ENCODE measurements at places on chromosomes 2 and 18.

GRCh38 chr2:62369541-62370202, 136.3 kb downstream of the TMEM17 start:
- DNase-seq, result no peak

GRCh38 chr2:119126650-119127049, 31.9 kb downstream of the C1QL2 start:
- DNase-seq, result no peak

DNA sequence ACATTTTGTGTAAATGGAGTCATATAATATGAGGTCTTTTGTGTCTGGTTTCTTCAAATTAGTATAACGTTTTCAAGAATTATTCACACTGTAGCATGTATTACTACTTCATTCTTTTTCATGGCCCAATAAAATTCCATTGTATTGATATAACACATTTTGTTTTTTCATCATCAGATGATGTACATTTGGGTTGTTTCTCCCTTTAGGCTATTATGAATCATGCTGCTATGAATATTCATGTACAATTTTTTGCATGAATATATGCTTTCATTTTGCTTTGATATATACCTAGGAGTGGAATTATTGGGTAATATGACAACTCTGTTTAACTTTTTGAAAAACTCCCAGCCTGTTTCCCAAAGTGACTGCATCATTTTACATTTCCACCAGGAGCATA, 220.2 kb downstream of the NR4A2 start:
- DNase-seq, result no peak

DNA sequence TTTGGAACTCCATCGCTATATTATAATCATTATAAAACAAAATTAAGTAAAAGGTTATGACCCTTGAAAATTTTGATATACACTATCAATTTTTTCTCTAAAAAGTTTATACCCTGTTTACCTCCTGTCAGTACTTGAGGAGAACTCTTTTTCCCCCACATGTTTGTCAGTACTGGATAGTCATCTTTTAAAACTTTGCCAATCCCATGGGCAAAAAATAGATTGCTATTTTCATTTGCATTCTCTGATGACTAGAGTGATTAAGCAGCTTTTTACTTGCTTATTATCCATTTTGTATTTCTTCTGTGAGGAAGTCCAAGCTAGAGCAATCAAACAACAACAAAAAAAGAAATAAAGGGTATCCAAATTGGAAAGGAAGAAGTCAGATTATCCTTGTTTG, 76.4 kb downstream of the DGKD start:
- DNase-seq, result no peak

DNA sequence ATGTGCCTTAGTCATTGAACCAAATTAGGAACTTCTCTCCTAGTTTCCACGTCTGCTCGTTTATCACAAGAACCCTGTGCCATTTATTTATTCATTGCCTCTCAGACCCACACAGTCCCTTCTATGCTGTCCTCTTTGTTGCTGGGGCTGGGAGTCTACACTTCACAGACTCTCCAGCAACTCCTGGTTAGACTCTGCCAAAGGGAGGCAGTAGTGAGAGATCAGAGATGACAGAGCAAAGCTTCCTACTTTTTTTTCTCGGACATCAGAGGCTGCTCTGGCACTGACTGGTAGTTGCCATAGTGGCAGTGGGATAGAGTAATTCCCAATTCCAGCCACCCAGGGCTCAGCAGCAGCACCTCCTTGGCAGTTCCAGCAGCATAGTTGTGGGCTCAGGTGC, 277.5 kb downstream of the BCL11A start:
- DNase-seq, result no peak

GRCh38 chr2:96913398-96914202, 43.7 kb upstream of the SEMA4C start:
- DNase-seq, result peak; percentile 11

DNA sequence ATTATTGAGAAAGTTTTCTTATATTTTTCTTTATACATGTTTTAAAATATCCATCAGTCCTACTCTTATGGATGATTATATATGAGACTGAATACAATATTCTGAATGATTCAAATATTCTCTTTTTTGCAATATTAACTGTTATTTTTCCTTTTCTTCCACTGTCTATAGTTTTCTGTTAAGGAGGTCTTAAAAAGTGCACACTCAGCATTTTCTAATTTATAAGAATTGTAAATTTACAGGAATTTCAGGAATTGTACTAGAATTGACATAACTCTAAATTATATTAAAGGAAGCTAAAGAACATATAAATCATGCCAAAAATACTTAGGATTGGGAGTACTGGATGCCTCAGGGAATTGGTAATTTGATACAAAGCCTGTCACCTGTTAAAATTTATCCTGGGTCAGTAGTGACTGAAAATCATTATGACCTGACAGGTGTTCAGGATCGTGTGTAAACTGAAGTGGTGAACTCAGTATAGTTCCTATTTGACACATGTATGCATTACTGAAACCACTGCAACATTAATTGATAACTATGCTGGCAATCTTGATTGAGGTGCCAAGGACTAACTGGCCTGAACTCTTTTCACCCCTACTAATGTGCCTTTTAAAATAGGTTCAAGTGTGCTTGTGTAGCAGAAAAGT, 30.4 kb downstream of the MSTN start:
- DNase-seq, result no peak

DNA sequence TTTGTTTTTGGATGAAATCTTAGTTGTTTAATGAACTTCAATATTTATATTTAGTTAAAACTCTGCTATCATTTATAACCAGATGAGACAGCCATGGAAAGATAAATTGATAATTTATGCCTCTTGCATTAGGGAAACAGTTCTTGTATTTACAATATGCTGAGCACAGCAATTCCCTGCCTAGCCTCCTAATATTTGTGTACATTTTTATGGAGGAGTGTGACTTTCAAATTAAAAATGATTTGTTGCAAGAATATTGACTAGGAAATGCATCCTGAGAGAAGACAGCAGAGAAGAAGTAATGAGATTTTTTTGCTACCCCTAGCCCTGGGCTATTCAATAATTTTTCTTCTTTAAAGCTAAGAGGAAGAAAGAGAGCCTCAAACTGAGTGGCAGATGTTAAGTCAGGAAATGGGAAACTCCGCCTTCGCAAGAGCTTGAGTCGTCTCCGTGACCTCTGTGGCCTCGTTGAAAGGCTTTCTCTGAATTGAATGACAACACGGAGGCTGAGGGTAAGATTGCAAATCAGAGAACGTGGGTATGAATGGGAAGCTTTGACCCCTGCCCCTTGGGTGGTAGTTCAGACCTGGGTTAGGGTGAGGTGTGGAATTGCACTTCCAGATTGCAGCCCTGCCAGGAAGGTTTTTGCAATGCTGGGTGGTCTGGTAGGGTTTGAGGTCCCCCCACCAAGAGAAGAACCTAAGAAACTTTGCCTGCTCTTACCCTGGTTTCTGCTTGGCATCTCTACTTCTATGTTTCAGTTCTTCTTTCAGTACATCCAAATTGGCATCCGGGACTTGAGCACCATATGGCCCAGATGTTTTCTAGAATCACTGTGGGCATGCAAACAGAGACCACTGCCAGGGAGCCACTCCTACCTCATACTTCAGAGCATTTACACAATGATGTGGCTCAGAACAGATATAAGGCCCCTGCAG, 210.3 kb upstream of the RBMS1 start:
- no peak for DNase-seq

DNA sequence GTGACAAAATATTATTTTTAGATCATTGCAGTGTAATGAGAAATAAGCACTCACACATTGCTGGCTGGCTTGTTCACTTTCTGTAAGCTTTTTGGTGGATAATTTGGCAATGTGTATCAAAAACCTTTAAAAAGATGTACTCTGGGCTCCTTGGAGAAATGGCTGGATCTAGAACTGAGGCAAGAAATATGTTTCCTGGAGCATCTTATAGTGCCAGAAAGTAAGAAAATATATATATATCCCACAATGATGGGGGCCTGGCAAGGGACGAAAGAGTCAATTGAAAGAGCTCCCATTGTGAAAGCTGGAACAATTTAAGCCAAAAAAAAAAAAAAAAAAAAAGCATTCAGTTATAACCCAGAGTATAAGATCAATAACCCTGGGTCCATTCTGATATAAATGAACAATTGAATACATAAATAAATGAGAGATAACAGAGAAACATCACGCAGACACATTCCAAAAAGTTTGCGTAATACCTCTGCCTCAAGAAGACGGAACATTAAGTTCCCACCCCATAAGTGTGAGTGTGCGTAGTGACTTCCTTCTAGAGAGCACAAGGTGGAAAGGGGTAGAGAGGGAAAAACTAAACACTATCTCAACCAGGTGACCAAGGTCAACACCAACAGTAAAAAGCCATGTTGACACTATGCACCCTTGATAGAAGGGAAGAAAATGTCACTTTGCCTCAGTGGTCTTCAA, 77.5 kb downstream of the BIN1 start:
- no peak for DNase-seq

- DNase-seq, result no peak
Observed at GRCh38 chr2:237291138-237291792, 122.7 kb downstream of the COL6A3 start.

- DNase-seq, result no peak
Observed at GRCh38 chr18:67766930-67767329, 250.4 kb upstream of the DSEL start.

- DNase-seq, result no peak
Observed at GRCh38 chr2:53527056-53527455, 240.5 kb upstream of the CHAC2 start.

DNA sequence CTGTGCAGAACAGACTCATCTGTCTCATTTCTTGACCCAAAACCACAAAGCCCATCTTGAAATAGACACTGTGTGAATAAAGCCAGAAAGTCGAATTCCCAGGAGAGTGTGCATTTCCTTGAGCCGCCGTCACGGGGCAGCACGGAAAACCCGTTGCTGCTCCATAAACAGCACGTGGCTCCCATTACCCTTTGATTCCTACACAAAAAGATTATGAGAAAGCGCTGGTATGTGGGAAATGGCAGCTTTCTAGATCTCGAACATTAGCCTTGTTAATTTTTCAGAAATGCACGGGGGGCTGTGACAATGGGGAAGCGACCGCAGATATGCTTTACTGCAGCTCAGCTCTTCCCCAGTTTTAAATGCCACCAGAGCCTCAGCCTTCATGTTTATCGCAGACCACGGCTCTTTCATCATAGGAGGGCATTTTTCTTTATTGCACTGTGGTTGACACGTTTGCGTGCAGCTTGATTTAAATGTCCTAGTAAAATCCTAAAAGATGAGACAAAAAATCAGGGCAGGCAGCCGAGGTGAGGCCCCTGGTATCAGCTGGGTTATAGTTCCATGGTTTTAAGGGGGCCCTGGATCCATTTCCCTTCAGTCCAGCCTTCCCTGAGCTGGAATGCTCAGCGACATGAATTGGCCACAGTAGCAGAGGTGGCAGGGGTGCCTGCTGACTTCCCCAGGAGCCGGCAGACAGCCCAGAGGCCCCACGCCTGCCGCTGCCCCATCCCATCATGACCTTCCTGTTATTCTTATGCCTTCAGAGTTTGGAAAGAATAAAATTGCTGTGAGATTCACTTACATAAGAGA, 249.3 kb downstream of the NDUFA10 start:
- DNase-seq, result no peak

GRCh38 chr18:28794459-28795245, 617.7 kb upstream of the CDH2 start:
- DNase-seq, result no peak

- no peak for DNase-seq
Observed at GRCh38 chr2:85926931-85927661, 38.3 kb upstream of the ST3GAL5 start.

DNA sequence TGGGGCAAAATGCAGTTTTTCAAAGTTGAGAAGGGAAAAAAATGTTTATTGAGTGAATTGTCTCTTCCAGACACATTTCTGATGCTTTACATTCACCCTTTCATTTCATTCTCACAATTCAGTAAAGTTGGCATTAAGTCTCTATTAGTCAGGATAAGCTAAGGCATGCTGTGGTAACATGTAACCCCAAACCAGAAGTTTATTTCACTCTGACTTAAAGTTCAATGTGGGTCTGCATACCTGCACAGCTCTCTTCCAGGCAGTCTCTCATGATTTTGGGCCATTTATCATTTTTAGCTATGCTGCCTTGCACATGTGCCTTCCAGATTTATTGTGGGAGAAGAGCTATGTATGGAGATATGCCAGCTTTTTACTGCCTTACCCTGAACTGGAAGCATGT, 48.0 kb downstream of the DDX18 start:
- no peak for DNase-seq

DNA sequence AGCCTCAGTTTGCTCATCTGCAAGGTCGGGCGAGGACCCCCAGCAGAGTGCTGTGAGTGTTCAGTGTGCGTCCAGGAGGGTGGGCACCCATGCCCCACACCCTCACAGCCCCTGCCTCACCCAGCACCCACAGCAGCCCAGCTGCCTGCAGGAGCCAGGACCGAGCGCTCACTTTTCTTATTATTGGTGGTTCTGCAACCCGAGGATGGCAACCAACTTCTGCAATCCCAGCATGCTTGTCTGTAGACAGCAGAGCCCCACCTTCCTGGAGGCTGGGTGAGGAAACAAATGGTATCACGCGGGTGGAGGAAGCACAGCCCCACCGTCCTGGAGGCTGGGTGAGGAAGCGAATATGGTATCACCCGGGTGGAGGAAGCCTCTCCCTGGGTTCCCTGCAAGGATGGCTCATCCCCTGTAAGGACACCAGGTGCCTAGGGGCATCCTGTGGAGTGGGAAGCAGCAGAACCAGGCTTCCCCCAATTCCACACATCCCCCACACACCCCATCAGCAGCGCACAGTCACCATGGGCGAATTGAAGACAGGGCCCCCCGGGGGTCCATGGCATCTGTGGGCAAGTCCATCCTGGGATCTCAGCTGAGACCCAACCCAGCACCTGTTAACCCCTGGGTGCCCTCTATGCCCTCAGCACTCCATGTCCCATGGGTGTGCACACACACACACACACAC, 220.5 kb upstream of the RAB6C start:
- no peak for DNase-seq

- DNase-seq, result no peak
Observed at GRCh38 chr2:8058652-8059051, 623.2 kb upstream of the ID2 start.

DNA sequence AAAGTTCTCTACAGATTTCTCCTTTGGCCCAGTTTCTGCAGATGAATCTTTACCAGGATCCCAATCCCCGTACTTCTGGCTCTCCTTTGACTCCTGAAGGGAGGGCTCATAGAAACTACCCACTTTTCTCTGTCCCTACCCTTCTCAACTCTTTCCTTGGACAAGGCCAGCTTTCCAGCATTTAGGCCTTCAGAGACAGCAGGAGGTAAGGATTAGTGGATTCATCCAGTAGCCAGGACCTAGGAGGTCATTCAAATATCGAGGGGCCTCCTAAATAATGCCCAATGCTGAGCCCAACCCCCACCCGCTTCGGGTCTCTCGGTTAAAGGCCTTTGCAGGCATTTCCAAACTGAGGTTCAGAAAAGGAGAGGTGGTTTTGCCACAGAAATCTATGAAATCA, 4.8 kb upstream of the ZNF532 start:
- no peak for DNase-seq

- no peak for DNase-seq
Observed at GRCh38 chr18:80159713-80160636, 50.9 kb downstream of the ADNP2 start.

DNA sequence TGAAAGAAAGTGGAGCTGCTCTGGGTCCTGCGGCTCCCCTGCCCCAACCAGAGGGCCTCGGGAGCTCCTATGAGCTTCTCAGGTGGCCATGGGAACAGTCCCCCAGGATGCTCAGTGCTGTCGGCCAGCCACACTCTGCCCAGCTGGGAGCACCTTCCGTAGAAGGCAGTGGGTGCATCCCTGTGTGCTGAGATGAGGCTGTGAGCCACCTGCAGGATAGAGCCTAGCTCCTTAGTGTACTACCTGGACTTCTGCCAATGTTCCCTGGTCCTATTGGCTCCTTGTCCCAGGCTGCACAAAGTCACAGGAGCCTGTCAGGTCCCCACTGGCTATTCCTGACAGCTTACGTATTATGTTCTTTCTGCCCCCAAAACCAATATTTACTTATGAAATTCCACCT, 16.1 kb downstream of the PRELID3A start:
- no peak for DNase-seq
